ENCODE measurements at places on chromosomes 16 and 17.

DNA sequence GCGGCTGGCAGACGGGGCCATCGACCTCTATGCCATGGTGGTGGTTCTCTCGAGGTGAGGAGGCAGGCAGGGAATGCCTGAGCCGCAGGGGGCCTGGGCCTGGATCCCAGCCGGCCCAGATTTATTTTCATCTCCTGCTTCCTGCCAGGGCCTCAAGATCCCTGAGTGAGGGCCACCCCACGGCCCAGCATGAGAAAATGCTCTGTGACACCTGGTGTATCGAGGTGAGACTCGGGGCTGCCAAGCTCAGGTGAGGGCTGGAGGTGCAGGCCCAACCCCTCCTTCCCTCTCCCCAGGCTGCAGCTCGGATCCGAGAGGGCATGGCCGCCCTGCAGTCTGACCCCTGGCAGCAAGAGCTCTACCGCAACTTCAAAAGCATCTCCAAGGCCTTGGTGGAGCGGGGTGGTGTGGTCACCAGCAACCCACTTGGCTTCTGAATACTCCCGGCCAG, 4.9 kb downstream of the ACADVL start:
- H3K36me3 ChIP-seq = peaks cover 68% of the 10 kb centered on the region
- H3K4me1 ChIP-seq = peaks cover 21% of the 10 kb centered on the region
- no peak for DNase-seq
- H3K4me3 ChIP-seq = no peak overlapping the region
- H3K27me3 ChIP-seq = no peaks in the 10 kb centered on the region
- no peak overlapping the region for H3K27ac ChIP-seq

DNA sequence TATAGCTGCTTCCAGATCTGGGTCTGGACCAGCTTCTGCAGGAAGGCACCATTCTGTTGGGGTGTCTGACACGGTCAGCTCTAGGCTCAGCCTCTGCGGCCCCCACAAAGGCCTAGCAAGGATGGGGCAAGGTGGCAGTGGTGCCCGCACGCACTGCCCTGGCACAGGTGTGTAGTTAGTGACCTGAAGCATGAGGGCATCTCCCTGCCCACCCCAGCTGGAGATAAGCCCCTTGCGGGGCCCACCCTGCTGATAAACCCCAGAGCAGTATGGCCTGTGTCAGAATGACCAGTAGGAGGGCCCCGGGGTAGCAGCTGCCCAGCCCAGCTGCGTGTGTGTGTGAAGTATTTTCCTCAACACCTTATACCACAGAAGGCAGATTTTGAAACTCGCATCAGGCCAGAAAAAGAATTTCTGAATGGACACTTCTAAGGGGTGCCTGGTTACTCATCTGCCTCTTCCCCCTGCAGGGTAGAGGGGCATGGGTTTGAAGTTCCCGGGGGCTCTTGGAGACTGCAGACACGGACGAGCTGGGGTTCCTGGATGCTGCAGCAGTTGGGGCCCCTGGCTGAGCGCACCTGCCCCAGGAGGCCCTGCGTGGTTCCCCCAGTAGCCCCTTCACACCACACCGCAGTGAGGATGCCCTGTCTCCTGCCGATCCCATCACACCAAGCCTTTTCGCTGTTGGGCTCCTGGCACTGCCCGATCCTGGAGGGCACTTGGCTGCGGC, 4.5 kb downstream of the ARHGDIA start:
- H3K27ac ChIP-seq = peak overlapping the region; percentile 68
- no peaks in the 10 kb centered on the region for H3K27me3 ChIP-seq

DNA sequence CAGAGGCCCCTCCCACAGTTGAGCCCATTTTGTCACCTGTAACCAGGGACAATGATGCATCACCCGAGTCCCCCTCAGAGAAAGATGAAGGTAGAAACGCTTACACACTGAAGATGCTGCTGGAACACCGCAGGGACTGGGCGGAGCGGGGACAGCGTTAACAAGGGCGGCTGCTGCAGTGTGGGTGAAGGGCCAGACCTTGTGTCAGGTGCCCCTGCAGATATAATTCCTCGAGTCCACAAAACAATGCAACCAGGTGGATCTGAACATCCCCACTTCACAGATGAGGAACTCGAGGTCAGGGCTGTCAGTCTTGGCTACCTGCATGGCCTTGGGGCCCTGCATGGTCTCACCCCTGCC, 6.3 kb upstream of the MAPK7 start:
- DNase-seq = no peak
- peak overlapping the region; percentile 96 for H3K27ac ChIP-seq
- H3K27me3 ChIP-seq = no peaks in the 10 kb centered on the region
- peaks cover 84% of the 10 kb centered on the region for H3K4me1 ChIP-seq
- H3K4me3 ChIP-seq = peak overlapping the region; percentile 37
- H3K36me3 ChIP-seq = peaks cover 3% of the 10 kb centered on the region

DNA sequence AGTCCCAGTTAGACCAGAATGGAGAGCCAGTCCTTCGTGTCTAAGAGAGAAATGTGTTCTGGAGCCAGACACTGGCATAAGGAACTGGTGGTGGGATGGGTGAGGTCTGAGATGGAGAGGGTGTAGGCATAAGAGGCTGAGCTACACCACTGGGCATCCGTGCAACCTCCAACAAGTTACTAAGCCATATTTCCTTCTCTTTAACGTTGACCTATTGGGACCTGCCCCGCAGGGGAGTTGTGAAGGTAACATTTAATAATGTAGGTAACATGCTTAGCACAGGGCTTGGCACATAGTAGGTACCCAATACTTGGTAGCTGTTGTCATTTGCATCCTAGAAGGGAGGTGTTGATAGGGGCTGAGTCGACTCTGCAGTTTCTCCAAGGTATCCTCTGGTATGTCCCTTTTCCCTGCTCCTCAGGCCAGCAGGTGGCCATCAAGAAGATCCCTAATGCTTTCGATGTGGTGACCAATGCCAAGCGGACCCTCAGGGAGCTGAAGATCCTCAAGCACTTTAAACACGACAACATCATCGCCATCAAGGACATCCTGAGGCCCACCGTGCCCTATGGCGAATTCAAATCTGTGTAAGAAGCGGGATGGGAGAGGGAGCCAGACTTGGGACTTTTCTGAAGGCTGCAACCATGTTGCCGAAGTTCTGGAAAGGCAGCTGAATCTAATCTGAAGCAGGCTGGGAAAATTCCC, 1.2 kb downstream of the MAPK7 start:
- H3K27me3 ChIP-seq = no peaks in the 10 kb centered on the region
- peak overlapping the region; percentile 92 for H3K4me3 ChIP-seq
- H3K36me3 ChIP-seq = peaks cover 40% of the 10 kb centered on the region
- peaks cover 32% of the 10 kb centered on the region for H3K4me1 ChIP-seq
- H3K27ac ChIP-seq = peak overlapping the region; percentile 51
- DNase-seq = no peak

GRCh38 chr17:39870776-39871175, 2.8 kb downstream of the ZPBP2 start:
- H3K27me3 ChIP-seq = no peaks in the 10 kb centered on the region
- H3K27ac ChIP-seq = no peak overlapping the region
- peaks cover 31% of the 10 kb centered on the region for H3K4me1 ChIP-seq
- no peak for DNase-seq

All from activated CD4-positive, alpha-beta memory T cell treated with anti-CD3 and anti-CD28 coated beads, Interleukin-2, amount 10 ng/mL, durations not matched to agents 7 days and 5 days (primary cell).